ENCODE measurements at places on chromosomes 16 and 17.

GRCh38 chr16:78740269-78740668, 640.8 kb downstream of the WWOX start:
- DNase-seq, result no peak

DNA sequence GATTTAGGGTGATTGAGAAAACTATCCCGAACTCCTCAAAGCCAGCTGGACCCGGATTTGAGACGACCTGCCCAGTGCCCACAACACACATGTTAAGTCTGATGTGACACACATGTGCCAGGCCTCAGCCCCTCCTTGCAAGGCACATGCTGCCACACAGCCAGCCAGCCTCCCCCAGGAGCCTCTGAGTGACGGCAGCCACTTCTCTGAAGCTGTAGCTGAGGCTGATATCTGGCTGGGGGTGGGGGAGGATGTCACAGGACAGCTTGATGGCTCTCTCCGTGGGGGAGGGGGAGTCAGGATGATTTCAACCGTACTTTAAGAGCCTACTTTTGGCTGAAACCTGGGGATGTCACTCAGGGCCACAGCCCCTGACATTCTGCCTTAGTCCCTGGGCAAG, 40.9 kb downstream of the SRCIN1 start:
- DNase-seq, result peak; percentile 29

GRCh38 chr16:70467113-70467512, 12.7 kb downstream of the FCSK start:
- DNase-seq, result no peak

- no peak for DNase-seq
Measured at GRCh38 chr16:88451586-88452481, 1.2 kb upstream of the ZFPM1 start.

GRCh38 chr16:59905606-59906005, 1171.5 kb upstream of the GOT2 start:
- no peak for DNase-seq

DNA sequence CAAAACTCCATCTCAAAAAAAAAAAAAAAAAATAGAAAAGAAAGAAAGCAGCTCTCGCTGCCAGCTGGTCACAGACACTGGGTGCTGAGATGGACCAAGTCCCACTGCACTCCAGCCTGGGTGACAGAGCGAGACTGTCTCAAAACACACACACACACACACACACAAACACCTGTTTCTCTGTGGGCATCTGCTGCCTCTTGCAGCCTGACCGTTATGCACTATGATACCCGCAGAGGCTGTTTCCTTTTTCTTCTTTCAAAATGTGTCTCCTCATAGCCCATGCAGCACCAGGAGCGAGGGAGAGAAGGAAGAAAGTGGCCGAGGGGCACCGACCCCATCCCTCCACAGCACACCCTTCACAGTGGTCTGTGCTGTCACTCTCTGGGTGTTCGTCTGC, 36.9 kb upstream of the KLHDC4 start:
- no peak for DNase-seq
